Stimulated activated CD8-positive, alpha-beta memory T cell treated with anti-CD3 and anti-CD28 coated beads, Interleukin-7, amount 100 ng/mL, for 24 hours (primary cell): ENCODE measurements at places on chromosomes 4 and X.

DNA sequence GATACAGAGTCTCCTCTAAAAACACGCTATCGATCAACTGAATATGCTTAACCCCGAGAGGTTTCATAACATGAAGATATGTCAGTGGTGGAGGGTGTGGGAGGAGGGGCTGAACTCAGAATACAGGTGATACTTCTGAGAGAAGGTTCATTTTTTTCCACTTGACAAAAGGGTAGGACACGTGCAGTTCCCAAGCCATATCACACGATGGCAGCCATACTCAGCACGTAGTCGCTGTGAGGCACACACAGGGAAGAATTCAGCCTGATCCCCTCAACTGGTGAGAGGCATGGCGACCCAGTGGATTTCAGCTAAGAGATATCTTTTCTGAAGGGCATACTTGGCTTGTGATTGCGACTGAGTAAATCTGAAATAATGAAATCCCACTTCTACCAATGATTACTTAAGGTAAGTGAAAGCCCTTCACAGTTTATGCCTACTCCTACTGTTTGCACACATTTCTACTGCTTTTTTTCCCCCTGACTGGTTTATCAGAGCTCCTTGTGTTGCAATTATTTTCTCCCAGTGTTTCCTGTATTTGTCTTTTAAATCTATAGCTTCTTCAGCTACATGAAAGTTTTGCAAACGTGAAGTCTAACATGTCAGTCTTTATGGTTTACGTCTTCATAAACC is 133.1 kb downstream of the CORIN start:
- no peak for DNase-seq

DNA sequence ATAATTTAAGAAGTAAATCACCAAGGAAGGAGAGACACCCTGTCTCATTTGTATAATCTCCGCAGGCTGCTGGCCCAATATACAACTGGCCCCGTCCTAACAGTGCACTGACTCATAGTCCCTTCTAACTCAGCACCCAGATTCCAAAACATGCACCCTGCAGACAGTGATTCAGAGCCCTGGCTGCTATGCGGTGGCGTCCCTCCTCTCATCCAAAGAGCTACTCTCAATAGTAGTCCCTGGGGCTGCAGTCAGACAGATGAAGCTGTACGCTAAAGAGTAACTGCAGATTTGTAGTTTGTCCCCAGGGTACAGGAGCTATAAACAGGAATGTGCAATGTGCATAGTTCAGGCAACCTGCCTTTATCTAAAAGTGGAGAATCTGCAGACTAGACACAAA is 23.0 kb downstream of the GABRA3 start:
- DNase-seq, result no peak

GRCh38 chrX:42934020-42934726 is 156.2 kb upstream of the PPP1R2C start:
- DNase-seq, result no peak

GRCh38 chr4:186765138-186765537 is 41.5 kb upstream of the FAT1 start:
- no peak for DNase-seq

DNA sequence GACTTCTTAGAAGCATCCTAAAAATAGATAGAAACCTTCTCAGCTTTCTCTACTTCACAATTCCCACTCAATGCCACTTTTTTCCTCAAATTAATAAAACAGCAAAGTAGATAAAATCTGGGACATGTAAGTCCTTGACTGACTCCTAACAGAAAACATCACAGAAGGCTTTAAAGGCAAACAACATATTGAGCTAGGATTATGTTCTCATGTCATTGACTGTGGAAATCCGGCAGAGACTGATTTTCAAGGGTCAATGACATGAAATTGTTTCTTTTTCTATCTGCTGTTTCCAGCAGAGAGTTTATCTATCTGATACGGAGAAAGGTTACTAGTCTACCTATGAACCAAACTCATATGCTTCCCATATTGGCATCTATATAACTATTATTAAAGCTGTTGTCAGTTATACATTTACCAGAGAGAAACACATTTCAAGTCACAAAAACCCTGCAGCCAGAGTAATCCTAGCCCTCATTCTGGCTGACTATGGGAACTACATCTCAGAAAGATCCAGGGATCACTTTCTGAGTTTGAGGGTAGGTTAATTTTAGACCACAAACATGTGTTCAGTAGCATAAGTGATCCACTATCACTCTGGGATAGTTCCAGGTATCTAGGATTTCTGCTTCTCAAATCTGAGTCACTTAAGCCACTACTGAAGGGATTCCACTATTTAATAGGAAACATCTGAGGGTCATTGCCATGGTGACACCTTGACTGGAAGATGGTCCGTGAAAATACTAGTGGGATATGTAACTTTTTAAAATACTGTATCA is 147.6 kb downstream of the PPP3CA start:
- DNase-seq, result no peak

- no peak for DNase-seq
Measured at GRCh38 chrX:24148535-24149350, 786 bp upstream of the ZFX start.

- no peak for DNase-seq
Measured at GRCh38 chrX:43657671-43658070, 1.6 kb downstream of the MAOA start.

GRCh38 chr4:8540072-8540471 is 40.1 kb upstream of the GPR78 start:
- DNase-seq, result no peak

DNA sequence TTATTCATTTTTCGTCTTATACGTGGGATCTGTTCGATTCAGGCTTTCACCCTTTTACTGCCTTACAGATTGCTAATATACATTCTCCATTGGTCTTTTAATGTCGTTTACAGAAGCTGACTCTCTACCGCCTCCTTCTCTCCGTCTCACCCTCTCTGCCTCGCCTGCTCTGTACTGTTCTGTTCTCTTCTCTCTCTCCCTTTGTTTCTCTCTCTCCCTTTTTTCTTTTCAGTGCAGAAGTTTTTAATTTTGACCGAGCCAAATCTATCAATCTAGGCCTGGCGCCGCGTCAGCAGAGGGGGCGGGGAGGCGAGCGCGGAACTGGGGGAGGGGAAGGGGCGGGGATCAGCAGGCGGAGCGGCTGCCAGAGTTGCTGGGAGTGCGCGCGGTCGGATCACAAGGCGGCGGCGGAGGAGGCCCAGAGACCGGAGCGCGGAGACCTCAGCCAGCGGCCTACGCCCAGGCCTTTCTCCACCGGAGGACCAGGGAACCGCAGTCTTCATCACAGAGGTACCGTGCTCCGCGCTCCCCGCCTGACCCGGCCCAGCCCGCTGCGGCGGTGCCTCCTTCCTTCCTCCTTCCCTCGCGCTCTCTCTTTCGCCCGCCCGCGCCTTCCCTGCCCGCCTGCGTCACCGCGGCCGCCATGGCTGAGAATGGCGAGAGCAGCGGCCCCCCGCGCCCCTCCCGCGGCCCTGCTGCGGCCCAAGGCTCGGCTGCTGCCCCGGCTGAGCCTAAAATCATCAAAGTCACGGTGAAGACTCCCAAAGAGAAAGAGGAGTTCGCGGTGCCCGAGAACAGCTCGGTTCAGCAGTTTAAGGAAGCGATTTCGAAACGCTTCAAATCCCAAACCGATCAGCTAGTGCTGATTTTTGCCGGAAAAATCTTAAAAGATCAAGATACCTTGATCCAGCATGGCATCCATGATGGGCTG is at the start of gene UBQLN2:
UBQLN2 (plus strand) TSS at position 397 of the 931 bp plus-strand sequence; CDS start at position 644, 247 bp downstream.
- peak; percentile 50 for DNase-seq

- DNase-seq, result no peak
Measured at GRCh38 chr4:181611946-181612600, 631.1 kb upstream of the TENM3 start.

DNA sequence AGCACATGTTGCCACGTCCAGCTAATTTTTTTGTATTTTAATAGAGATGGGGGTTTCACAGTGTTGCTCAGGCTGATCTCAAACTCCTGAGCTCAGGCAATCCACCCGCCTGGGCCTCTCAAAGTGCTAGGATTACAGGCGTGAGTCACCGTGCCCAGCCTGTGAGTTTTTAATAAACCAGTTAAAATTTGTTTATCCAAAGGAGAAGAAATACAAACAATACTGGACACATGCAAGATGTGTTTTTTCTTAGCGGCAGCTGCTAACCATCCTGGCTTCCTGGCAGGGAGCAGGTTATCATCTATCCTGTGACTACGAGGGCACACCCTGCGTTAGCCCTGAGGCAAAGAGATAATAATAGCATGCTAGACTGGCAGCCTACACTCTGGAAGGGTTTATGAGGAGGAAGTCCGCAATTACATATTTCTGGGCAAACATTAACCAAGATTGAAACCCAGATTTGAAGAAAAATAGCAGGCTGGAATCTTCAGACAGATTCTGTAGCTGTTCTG is 191.4 kb downstream of the SPRY1 start:
- DNase-seq, result no peak

- no peak for DNase-seq
Measured at GRCh38 chr4:74640111-74640903, 154.0 kb downstream of the BTC start.

DNA sequence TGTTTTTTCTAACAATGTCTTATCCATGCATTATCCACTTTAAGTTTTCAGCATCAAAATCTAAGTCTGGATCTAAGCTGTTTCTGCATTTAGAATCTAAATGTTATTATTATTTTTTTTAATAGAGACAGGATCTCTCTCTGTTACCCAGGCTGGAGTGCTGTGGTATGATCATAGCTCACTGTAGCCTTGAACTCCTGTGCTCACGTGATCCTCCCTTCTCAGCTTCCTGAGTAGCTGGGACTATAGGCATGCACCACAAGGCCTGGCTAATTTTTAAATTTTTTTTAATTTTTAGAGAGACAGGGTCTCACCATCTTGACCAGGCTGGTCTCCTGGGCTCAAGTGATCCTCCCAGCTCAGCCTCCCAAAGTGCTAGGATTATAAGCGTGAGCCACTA is 52.7 kb downstream of the WDR19 start:
- no peak for DNase-seq

DNA sequence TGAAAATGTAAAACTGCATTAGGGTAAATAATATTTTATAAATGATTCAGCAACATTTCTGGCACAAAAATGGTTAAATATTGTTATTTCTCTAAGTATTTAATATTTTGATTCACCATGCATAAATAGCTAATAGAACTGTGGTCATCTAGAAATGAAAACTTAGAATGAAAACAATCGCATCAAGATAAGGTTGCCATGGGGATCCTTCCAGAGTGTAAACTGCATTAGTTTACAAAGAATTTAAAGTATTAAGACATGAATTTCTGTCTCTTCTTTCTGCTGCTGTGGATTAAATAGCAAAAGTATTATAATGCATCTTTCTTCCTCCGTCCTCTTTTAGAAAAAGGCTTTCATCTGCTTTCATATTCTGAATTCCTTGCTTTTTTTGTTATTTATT is 1064.6 kb upstream of the SLIT2 start:
- no peak for DNase-seq

DNA sequence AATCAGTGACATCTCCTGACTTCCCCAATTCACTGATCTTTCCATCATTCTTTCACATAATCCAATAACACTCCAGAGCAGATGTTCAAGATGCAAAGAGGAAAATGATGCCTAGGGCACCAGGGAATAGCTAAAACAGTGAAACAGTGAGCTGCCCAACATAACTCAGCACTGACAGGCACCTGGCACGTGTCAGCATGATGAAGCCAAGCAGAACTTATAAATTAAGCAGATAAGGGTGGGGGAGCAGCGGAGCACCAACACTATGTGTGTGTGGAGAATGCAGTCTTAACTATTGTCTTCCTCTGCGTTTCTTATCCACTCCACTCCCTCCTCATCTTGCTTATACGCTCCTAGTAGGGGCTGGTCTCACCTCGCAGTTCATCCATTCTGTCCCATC is 89.4 kb downstream of the AMMECR1 start:
- DNase-seq, result no peak

DNA sequence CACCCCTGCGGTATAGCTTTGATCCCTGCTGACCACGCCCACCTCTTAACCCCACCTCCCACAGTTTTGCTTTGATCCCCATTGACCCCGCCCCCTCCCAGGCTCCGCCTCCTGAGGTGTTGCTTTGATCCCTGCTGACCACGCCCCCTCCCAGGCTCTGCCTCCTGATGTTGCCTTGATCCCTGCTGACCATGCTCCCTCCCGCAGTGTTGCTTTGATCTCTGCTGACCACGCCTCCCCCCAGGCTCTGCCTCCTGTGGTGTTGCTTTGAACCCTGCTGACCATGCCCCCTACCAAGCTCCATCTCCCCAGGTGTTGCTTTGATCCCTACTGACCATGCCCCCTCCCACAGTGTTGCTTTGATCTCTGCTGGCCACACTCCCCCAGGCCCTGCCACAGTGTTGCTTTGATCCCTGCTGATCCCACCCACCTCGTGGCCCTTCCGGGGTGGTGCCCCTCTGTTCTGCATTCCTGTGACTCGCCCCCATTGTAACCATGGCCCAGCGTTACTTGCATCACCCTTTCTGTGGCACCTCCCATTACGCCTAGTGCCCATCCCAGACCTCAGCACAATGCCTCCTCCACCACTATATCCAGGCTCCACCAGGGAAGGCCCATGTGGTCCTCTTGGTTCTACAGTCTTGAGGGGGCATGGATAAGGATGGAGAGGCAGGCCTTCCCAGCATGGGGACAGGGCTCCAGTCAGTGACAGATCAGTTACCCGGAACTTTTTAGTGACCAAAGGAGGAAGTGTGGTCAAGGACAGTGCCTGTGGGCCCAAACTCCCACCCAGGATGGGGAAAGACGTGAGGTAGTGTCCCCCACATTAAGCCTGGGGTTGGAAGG is 70.8 kb downstream of the ADRA2C start:
- no peak for DNase-seq

- no peak for DNase-seq
Measured at GRCh38 chrX:123988423-123989111, 27.1 kb downstream of the STAG2 start.

DNA sequence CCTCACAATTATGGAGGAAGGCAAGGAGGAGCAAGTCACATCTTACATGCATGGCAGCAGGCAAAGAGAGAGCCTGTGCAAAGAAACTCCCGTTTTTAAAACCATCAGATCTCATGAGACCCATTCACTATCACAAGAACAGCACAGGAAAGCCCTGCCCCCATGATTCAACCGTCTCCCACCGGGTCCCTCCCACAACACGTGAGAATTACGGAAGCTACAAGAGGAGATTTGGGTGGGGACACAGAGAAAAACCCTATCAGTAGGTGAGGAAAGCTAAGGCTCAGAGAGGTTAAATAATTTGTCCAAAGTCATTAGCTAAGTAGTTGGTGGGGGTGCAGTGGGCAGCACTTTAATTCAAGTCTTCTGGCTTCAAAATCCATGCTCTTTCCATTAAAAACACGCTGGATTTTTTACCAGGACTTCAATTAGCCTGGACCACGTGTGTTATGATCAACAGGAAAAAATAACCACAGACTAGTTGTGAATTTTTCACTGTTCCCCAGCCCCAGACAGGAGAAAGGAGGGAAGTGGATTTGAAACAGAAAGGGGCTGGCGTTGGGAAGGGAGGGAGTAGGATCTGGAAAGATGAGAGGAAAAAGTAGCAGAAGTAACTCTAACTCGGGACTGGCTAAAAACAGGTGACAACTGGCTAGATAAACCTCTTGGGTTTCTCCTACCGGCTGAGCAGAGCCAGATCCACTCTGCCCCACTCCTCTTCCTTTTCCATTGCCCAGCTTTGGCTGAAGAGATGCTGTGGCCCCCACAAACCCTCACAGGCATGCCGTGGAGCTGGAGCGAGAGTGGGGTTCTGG is 986 bp downstream of the MTMR8 start:
- no peak for DNase-seq
